CD4-positive, CD25-positive, alpha-beta regulatory T cell (primary cell): ENCODE measurements at places on chromosomes 7 and 10.
A peak's percentile ranks its signal among the peaks of the same experiment; 100 is the strongest.

DNA sequence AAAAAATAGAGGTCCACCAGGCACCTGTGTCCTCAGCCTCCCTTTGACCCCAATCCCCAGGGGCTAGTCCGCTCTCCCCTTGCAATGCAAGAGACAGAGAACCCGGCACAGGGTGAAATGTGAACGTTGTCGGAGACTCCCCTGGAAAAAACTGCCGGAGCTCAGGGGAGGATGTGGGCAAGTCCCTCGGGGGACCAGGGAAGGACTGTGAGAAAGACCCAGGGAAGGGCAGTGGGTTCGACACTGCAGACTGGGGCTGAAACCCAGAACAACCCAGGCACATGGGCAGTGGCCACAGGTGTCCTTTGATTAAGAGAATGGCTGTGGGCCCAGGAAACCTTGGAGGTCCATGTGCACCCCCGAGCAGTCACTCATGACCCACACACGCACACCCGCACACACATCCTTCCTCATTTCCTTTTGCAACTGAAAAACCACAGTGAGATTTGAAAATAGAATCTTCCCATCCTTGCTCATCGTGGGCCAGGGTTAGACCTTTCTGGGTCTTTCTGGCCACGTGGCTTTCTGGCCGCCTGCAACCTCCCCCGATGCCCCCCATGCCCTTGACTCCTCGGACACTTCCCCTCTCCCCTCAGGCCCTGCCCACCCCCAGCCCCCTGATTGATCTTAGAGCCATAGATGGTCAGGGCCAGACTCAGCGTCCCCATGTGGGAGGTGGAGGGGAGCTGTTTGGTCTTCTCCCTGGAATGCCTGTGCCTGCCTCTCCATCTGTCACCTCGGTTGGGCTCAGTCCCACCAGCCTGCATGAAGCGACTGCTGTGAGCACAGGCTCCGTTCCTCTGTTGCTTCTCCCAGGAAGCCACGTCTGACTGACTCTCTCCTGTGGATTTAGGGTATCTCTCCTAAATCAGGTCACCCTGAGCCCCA is 7.9 kb downstream of the LAT2 start:
- no peak for DNase-seq

DNA sequence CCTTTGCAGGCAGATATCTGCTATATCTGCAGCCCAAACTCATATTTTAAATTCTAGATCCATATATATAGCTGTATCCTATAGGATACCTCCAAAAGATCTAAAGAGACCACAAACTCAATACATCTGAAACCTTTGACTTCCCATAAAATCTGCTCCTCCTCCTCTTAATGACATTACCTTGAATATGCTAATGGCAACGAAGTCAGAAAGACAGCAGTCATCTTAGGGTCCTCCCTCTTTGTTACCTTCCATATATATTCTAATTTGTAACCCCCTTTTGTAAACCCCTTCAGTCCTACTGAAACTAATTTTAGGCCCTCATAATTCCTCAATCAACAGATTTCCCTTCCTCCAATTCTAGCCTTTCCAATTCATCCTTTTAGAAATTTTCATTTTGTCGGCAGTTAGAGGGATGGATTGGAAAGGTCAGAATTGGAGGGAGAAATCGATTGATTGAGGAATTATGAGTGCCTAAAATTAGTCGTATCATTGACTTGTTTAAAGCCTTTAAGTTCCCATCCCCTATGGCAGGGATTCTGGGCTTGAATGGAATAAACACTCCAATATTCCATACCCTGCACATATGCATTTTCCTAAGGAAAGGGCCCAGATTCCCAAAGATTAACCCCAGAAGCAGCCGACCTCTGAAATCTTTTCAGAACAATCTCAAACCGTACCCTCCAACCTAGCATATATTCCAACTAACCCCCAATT is 2.4 kb downstream of the SYPL1 start:
- no peak for DNase-seq

- DNase-seq: no peak
Observed at GRCh38 chr7:23713285-23714149, 3.5 kb downstream of the STK31 start.

GRCh38 chr10:34228066-34228465 is 587.0 kb downstream of the PARD3 start:
- no peak for DNase-seq

DNA sequence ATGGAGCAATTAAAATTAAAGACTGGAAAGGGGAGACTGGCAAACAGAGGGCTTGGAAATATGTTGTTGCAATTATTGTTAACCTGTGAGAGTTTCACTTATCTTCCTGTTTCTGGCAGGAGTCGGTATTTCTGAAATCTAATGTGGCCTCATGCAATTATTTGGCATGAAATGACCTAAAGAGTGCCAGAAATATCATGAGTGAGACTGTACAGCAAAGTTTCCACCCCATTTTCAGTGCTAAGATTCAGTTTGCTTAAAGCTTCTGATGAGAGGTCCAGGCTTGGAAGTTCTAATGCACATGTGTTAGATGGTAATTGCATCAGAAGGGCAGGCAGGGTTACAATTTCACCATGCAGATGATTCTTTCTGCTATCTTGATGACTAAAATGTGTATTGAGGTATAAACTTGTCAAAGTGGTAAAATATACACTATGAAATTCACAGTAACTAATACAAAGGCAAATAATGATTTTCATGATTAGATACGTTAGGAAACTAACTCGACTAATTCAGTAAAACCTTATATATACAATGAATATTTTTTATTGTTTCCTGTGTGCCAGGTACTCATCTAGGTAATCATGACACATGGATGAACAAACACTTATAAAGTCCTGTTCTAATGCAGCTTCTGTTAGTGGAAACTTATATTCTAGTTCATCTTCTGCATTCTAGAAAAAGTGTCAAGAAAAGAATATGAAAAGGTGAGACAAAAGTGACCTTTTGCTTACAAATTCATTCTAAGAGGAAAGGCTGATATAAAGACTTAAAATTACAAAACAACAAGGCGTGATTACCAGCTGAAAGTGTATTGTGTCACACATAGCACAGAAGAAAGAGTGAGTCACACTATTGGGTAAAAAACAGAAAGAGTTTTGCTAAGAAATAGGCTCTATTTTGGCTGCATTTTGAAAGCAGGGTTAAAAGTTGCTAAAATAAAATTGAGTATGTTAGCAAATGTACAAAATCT is 533.4 kb upstream of the SEMA3D start:
- DNase-seq: no peak

GRCh38 chr10:88565072-88565471 is 18.0 kb downstream of the RNLS start:
- DNase-seq: peak; percentile 37

GRCh38 chr7:80140388-80140787 is 5.8 kb downstream of the GNAI1 start:
- no peak for DNase-seq

DNA sequence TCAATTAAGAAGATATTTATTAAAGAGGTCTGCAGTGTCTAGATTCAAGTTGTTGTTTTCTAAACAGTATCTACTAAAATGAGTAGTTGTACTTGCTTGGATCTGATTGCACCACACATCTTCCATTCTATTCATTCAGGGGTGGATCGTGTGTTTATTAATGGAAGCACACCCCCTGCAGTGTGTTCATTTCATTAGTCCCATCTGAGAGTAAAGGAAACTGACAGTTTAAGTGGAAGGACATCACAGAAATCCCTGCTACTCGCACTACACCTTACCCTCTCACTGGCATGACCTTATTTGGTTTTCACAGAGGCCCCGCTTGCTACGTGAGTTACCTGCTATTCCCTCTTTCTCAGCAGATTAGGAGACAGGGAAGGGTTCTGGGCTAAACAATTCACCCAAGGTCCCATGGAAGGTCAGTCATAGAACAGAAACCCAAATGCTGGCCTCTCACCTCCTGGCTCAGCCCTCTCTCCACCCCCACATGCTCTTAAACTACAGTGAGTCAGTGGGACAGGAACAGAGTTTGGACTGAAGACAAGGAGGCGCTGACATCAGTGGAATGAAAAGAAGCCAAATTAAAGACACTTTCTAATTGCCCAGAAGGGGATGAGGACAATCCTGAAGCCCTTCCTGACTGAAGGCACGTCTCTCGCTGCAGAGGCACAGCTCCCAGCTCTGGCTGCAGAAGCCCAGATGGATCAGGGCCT is 369.2 kb upstream of the NRP1 start:
- DNase-seq: no peak

DNA sequence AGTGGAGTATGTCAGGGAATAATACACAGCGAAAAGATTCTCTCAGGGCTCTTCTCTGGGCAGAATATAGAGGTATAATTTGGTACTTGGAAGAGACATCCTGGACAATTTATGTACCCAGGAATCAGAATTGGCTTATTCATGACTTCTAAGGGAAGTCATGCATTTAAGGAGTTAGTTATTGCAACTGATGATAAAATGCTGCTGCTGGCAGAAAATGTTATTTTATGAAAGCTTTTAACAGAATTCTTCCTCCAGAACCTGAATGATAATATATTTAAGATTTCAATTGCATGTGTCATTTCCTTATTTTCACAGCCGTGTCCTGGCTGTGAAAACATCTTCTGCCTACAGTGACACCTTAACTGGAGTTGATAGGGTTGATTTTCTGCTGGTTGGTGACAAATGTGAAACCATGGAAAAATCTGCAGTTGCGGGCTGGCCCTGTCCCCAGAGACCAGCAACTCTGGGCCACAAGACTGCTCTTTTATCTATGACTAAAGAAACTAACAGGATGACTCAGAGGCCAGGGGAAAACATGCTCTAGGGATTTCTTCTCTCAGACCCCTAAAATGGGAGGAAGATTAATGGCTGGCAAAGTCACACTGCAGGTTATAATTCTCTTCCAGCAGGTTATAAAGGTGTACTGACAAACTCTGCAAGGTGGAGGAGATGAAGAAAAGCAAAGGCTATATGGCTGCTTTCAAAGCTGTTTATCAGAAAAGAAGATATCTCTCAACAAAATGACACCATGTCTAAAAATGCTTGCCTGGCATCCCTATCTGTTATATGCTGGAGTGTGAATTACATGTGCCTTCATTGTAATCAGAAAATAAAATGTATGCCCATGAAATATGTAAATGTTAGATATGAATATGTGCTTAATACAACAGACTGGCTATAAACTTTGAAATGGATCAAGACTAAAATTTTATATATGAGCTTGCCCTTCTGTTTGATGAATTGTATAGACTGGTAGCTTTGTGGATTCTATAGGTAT is 12.1 kb upstream of the TRUB1 start:
- DNase-seq: peak; percentile 54

- DNase-seq: no peak
Observed at GRCh38 chr7:35645691-35646090, 49.2 kb downstream of the HERPUD2 start.

DNA sequence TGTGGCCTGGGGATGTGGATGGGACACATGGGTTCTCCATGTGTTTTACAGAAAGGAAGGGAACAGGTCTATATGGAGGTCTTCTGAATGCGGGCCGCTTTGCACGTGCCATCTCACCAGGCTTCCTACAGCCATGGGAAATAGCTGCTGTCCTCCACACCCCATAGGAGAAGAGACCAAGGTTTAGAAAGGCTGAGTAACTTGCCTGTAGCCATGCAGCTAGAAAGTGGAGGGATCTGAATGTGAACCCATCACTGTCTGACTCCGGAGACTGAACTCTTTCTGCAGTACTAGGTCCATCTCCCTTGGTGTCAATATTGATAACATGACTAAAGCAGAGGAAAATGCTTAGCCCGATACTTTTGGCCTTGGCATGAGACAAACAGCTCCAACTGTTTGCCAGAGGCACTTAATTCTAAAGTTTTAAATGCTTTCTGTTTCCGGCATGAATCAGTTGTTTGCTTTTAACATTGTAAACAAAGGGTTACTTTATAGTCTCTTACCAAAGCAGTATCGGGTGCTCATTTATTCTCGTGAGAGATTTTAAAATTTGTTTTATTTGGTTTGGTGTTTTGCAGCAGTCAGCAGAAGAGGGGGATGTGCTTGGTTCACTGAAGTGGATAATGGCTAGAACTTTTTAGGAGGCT is 64.8 kb upstream of the LOXL4 start:
- no peak for DNase-seq

DNA sequence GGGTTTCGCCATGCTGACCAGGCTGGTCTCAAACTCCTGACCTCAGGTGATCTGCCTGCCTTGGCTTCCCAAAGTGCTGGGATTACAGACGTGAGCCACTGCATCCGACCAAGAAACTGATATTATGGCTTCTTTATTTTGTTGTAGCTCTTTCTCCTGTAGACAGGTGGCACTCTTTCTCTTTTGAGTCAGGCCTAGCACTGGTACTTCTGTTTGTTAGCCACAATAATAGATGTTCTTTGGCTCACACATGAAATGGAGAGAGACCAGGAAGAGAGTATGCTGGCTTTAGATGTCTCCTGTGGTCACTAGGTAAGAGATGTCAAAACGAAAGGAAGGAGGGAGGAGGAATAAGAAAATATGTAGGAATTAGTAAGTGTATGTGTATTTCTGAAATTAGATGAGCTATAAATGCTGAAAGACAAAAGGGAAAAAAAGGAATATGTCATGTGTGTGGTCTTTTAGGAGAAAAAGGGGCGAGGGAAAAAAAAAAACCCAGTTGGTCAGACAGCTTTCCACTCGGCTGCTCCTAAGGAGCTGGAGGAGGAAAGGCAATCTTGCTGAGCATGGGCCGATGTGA is 78.7 kb downstream of the CLEC2L start:
- peak; percentile 52 for DNase-seq

- no peak for DNase-seq
Observed at GRCh38 chr7:127705461-127705959, 53.5 kb downstream of the SND1 start.

DNA sequence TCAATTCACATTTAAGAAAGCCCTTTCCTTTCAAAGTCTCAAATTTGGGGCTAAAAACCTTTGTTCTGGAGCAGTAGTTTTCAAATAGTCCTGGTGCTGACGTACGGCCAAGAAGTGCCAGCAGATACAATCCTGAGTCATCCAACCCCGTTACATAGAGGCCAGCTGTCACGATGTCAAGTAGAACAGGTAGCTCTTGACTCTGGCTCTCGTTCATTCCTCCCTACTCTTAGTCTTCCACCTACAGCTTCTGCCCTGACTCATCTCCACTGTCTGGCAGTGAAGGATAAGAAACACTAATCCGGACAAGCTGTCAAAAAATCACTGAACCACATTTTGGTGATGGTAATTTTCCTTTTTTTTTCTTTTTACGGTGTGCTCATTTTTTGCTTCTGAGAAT is 132.4 kb upstream of the PTN start:
- no peak for DNase-seq

DNA sequence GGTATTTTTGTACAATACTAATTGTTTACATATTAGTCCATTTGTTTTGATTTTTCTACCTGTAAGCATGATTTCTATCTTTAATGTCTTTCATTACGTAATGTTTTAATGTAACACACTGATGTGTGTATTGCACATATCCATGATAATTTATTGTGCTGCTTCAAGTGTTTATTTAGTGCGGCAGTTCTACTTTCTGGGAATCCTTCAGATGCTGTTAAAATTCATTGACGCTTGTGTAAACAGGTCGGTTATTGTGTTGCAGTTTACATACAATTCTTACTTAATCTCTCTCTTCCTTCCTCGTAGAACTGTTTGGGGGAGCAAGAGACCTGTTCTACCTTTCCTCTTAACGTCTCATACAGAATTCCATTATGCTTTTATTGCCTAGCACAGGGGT is 6.9 kb downstream of the TMEM60 start:
- no peak for DNase-seq

GRCh38 chr10:104308439-104308903 is 29.8 kb downstream of the ITPRIP start:
- peak; percentile 34 for DNase-seq

GRCh38 chr7:111292026-111292470 is 201.1 kb downstream of the LRRN3 start:
- DNase-seq: no peak
